Endothelial cell (in vitro differentiated cells): ENCODE measurements at places on chromosomes 2 and 18.

DNA sequence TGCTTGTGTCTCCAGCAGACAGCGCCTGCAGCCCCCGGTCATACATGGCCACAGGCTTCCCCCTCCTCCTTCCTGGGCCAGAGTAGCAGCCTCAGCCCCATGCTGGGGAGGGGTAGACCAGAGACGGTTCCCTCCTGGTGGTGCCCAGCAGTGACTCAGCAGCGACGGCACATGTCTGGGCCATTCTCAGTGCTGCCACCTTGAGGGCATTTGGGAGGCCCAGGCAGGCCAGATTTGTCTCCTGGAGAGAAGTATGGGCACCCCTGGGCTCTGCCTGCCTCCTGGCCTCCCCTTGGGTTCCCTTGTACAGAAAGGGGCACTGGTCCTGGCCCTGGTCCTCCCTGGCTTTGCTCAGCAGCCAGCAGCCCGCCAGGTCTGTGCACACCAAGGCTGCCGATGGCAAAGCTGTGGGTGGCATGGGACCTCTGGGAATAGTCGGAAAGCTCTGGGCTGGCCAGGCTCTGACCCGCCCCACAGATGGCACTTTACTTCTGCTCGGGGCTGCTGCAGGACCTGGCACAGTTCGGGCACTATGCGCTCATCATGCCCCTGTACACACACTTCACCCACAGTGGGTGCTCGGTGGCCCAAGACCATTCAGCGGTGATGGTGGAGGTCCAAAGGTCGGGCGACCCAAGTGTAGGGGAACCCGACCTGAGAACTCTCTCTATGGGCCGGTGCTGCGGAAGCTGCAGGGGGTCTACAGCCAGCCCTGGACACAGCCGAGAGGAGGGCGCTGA lies 11.4 kb upstream of the ALPI start:
- H3K4me1 ChIP-seq: no peaks in the 10 kb centered on the region
- no peaks in the 10 kb centered on the region for H3K36me3 ChIP-seq
- H3K4me3 ChIP-seq: no peak overlapping the region
- peak; percentile 80 for DNase-seq
- H3K27me3 ChIP-seq: peaks cover 11% of the 10 kb centered on the region
- H3K27ac ChIP-seq: no peak overlapping the region

- DNase-seq: peak; percentile 37
- peaks cover 21% of the 10 kb centered on the region for H3K4me1 ChIP-seq
- H3K4me3 ChIP-seq: no peak overlapping the region
- H3K27ac ChIP-seq: no peak overlapping the region
These were observed 6.3 kb upstream of the NRP2 start for GRCh38 chr2:205675861-205676516.

GRCh38 chr2:240822280-240822847 lies 2.3 kb upstream of the KIF1A start:
- no peaks in the 10 kb centered on the region for H3K36me3 ChIP-seq
- no peak for DNase-seq
- H3K4me3 ChIP-seq: no peak overlapping the region

DNA sequence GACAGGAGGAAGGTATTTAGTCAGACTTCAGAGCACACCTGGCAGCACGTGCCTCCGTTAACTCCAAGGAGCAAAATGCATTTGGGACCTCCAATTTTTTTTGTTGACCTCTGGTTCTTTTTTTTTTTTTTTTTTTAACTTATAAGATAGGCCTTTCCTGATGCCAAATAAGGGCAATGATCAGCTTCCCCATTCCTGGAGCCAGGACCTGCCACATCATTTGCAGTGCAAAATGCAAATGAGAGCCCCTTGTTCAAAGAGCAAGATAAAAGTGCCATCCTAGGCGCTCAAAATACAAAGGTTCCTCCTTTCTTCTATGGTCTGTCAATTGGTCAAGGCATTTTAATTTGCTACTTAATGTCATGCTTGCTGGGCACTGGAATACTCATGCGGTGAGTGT lies 133.2 kb upstream of the REV1 start:
- peaks cover 2% of the 10 kb centered on the region for H3K27me3 ChIP-seq
- H3K4me3 ChIP-seq: no peak overlapping the region
- DNase-seq: no peak
- no peaks in the 10 kb centered on the region for H3K4me1 ChIP-seq
- no peaks in the 10 kb centered on the region for H3K36me3 ChIP-seq
- no peak overlapping the region for H3K27ac ChIP-seq

DNA sequence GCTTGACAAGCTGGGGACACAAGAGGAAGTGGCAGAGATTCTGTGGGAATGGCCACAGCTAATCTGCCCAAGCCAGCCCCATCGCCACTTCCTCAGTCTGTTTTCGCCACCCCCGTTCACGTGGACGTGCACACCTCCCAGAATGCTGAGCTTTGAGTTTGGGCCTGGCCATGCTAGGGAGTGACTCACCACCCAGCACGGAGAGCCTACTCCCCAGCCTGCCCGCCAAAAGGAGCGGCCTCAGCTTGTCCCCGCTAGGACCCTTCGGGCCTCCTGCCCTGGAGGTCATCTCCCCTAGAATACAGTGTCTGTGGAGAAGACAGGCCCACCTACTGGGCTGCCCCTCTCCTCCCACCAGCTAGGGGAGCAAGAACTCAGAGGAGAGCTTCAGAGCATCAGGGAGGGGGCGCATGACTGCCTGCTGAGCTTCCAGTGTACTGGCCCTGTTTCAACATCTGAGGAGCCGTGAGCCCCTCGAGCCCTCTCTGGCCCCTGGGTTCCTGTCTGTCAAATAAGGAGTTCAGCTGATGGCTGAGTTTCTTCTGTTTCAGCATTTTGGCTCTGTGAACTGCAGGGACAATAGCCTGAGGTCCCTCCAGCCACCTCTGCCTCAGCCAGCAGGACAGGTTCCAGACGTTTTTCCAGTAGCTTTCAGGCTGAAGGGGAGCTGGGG lies 5.1 kb downstream of the SLC35F6 start:
- peaks cover 13% of the 10 kb centered on the region for H3K4me1 ChIP-seq
- H3K27me3 ChIP-seq: peaks cover 2% of the 10 kb centered on the region

GRCh38 chr2:96533292-96534073 lies 3.1 kb upstream of the ARID5A start:
- H3K4me1 ChIP-seq: peaks cover 15% of the 10 kb centered on the region
- no peak overlapping the region for H3K4me3 ChIP-seq
- H3K27me3 ChIP-seq: peaks cover 1% of the 10 kb centered on the region
- H3K36me3 ChIP-seq: no peaks in the 10 kb centered on the region
- DNase-seq: no peak
- H3K27ac ChIP-seq: no peak overlapping the region
